Erythroblast (primary cell): ENCODE measurements at places on chromosomes 4 and X.

GRCh38 chrX:134801267-134801666 is 143.0 kb upstream of the PLAC1 start:
- DNase-seq, result peak; percentile 56

DNA sequence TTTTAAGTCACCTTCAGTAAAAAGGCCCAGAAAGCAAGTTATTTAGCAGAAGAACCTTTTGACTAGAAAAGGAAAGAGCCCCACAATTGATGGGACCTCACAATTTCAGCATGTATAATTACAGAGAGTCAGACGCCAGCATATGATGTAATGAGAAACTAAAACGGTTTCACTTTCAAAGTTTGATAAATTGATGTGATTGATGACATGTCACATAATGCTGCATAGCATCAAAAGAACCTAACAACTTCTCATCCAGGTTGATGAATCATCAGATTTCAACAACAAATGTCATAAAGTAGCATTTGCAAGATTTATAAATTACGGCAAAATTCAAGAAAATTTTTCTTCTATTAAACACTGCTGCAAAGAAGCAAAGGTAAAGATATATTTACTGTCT is 3.9 kb upstream of the GAR1 start:
- DNase-seq, result peak; percentile 28

GRCh38 chrX:136819031-136819703 is 38.4 kb upstream of the ARHGEF6 start:
- DNase-seq, result peak; percentile 75

DNA sequence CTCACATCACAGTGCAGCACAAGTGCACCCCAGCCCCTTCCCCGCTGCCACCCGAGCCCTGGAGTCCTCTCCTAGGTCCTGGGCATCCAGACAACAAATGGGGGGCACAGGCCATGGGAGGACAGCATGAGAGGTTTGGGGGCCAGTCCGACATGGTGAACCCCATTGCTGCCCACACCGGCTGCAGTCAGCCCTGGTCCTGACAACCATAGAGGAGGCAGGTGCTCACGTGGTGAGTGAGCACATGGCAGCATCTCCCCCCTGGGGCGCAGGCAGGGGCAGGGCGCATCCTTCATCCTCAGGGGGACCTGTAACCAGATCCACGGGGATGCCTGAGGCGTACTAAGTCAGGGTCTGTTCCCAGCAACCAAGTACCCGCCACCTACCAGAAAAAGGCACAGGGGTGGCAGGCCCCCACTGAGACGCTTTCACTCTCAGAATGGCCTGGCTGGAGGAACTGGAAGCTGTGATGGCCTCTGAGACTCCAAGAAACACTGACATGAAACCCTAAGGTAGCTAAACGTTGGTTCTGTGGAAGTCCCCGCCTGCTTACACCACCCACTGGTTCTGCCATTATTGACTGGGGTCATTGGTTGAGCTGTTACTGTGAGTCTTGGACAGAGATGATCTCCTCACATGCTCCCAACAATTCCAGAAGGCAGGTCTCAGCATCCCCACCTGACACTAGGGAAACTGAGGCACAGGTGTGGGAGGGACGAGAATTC is 6.5 kb downstream of the ZFYVE28 start:
- no peak for DNase-seq

- no peak for DNase-seq
Measured at GRCh38 chr4:8053688-8054449, 104.7 kb downstream of the ABLIM2 start.
